ENCODE measurements at places on chromosomes 1 and 21.
A peak's percentile ranks its signal among the peaks of the same experiment; 100 is the strongest.

DNA sequence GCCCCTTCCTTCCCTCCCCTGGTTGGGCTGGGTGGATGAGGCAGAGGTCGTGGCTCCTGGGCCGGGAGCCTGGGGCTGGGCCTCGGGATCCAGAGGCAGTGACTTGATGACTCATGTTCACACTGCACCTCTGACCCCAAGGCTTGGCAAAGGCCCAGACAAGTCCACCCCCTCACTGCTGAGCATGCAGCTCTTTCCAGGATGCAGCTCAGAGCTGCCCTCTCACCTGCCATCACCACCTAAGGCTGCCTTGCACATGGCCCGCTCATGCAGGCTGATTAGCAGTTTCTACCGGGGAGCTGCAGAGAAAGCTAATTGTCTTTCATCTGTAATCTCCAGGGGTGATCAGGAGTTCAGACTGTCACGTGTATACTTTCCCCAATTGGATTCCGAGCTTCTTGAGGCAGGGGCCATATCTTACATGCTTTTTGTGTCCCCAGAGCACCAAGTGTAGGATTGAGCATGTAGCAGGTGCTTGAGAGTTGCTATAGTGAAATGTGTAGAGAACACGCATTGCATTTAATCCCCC lies 62.1 kb downstream of the LRRN2 start:
- DNase-seq = no peak

GRCh38 chr21:20856926-20857325 lies 141.3 kb upstream of the NCAM2 start:
- no peak for DNase-seq

DNA sequence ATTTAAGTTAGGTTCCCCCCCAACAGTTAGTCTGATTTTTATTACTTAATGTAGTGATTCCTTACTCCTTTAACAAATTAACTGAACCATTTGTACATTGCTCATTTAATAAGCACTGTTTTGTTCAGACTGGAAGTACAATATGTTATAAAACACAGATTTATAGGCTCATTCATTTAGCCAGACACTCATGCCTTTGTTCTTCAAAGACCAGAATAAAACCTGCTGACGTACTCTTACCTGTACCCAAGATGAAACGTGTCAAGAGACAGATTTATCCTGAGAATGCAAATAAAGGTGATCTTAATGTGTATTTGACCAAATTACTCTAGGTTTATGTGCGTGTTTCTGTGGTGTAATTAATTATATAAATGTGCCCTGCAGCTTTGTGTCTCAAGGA lies 92.8 kb downstream of the INTS7 start:
- no peak for DNase-seq

DNA sequence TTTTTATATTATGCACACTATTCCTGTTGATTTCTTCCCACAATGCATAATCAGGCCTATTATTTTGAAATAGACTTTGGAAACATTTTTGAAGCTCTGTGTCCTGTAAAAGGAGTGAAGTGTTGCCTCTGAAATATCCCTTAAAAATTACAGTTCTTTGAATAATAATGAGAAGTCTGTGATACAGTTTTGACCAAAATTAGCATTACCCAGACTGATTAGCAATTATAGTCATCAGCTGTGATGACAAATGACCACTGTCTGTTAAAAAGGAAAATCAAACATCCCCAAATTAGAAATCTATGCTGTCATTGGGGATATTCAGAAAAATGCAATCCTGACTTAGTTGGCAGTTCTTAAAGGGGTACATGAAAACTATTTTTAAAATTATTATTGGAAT lies 63.7 kb downstream of the PTGS2 start:
- DNase-seq = no peak

DNA sequence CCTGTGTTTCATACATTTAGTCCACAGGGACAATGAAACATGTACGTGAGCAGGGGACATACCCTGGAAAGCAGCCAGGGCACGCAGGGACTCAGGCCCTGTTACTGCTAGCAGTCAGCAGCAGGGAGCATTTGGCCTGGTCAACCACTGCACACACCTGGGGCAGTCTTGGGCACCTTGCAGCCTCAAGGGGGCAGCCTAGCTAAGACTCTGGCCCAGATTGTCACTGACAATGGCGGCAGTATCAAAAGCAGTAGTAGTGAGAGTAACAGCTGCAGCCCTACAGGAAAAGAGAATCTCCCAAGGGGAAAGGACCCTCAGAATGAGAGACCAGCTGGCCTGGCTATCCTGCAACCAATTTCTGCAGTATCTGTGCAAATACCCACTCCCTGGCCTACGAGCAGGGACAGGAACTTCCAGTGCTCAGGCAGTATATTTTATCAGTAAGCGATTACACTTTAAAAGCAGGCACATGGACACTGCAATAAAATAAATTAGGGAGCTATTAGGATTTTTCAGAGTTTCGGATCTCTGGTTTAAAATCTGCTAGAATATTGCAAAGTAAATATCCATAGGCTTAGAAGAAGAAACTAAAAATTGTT lies 475.6 kb downstream of the LTN1 start:
- DNase-seq = peak; percentile 50

DNA sequence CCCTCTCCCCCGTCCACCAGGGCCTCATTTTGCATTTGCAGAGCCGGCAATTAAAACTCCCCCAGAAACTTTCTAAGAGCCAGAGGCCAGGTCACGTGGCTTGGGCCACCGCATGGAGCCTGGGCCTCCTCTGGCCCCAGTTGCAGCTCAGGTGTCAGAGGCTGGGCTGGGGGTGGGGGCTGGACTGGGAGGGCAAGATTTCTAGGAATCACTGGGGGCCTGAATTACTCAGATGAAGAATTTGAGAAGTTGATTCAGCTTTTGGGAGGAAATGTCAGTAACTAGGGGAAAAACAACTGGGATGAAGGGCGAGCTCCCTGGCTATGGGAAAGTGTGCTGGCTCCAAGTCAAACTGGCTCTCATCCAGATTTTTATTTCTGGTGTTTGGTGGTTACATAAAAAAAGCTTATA lies 151.0 kb downstream of the CDC7 start:
- DNase-seq = no peak

DNA sequence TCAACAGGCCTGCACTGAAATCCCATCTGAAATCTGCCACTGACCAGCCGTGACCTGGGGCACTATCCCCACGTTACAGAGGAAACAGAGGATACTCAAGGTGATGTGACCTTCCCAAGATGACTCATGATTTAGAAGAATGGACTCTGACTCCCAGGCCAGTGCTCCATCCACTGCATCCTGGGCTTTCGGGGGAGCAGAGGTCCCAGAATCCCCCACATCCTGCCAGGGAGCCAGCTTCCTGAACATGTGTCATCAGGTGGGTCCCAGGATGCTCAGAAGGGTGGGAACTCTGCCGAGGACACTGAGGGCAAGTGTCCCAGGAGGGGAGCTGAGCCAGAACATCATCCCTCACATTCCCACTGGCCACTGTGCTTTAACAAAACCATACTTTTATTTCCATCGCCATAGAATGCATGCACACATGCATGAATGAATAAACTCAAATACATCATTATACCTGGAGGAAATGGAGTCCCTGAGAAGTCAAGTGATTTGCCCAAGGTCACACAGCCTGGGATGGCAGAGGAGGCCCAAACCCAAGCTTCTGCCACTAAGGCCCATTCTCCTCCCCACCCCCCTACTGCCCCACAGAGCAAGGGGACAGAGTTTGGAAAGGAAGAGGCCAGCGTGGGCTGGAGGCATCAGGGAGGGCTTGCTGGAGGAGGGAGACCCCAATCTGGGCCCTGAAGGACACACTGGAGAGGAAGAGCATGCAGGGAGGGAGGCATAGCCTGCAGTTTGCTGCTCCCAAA lies 189.4 kb downstream of the MATN1 start:
- DNase-seq = no peak

GRCh38 chr1:172820475-172821158 lies 161.7 kb downstream of the FASLG start:
- no peak for DNase-seq

DNA sequence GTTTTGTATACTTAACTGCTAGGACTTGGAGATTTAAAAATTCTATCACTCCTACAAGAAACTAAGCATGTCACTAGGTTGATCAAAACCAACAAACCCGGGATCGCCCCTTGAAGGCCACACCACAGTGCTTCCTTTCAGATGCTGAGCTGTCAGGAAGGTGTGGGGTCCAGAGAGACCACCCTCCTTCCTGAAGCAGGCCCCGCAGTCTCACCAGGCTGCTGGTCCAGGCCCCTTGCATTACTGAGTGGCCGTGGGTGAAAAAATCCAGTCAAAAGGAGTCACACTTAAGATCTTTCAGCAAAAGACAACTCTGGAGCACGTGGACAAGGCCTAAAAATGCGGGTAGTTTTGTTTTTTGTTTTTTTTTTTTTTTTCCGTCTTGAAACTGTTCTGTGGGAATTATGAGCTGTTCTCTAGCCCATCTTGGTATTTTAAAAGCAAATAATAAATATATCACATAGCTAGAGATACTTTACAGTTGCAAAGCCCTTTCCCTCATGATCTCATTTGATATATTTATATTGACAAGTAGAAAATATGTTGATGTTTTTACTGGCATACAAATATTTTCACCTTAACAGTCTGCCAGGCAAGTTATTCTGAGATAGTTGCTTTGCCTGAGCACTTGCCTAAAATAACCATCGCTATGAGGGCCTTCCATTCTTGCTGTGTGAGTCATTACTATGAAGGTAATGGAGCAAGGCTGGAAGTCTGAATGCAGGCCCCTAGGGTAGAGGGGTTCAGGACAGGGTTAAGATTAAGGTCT lies 73.1 kb upstream of the EDEM3 start:
- no peak for DNase-seq

DNA sequence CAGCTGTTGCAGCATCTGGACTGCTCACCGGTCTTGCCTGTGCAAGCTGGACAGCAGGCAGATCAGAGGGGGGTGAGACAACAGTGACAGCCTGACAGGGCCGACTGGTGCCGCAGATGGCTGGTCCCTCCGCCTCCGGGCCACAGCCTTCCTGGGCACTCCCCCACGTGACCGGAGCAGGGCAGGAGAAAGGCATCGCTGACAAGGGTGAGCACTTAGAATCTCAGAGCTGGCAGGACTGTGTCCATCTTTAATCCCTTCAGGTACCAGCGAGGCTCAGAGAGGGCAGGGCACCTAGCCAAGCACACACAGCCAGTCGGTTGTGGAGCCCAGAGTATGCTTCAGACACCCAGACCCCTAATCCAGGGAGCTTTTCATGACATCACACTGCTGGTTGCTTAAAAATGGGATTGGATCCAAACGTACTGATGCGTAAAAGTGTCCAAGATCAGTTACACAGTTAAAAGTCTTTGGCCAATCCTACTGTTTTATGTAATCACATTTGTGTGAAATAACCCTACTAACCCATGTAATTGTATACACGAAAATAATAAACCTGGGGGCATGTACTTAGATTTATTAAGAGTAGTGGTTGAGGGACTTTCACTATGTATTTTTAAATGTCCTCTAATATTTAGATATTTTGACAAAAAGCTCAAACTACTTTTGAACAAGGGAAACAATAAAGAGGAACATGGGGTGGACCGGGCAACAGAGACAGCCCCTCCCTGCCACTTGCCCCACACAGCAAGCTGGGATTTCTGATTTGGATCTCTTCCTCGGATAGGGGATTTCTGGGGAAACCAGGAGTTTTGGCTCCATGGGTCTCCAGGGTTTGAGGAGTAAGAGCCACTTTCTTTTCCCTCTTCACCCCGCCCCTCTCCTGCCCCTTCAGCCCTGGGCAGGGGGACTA lies 758 bp upstream of the CNTN2 start:
- DNase-seq = peak; percentile 76

- DNase-seq = peak; percentile 17
Measured at GRCh38 chr1:152189657-152190442, 30.8 kb upstream of the RPTN start.

- DNase-seq = no peak
Measured at GRCh38 chr1:41239988-41240610, 2.0 kb downstream of the SCMH1 start.

DNA sequence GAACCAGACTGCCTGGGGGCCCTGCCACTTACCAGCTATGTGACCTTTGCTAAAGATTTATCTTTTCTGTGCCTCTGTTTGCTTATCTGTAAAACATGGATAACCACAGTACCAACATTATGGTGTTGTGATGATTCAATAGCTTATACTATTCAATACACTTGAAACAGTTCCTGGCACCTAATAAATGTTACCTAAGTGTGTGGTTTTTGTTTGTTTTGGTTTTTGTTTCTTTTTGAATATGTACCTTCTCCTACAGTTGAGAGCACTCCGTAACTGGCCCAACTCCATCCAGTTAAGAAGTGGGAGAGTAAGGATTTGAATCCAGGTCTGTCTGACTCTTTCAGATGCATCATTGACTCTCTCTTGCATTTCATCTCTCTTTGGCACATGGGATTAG lies 125.8 kb upstream of the C8B start:
- DNase-seq = no peak

GRCh38 chr1:35707601-35708440 lies 10.9 kb downstream of the C1orf216 start:
- DNase-seq = no peak

DNA sequence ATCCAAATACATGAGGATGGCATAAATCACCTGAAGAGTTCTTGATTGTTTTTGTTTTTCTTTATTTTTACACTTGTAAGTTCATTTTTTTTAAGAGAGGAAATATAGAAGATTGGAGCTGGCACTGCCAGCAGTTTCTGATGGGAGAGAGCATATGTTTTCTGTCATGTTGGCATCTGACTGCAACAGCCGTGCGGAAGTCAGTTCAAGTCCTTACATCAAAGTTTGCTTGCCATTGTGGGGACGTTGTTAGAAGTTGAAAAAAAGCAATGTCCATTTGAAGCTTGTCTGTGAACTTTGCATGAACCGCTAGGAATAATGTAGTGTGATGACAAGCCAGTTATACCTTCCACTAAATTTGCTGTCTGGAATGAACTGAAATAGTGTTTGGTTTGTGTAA lies 126.5 kb upstream of the USH2A start:
- no peak for DNase-seq

DNA sequence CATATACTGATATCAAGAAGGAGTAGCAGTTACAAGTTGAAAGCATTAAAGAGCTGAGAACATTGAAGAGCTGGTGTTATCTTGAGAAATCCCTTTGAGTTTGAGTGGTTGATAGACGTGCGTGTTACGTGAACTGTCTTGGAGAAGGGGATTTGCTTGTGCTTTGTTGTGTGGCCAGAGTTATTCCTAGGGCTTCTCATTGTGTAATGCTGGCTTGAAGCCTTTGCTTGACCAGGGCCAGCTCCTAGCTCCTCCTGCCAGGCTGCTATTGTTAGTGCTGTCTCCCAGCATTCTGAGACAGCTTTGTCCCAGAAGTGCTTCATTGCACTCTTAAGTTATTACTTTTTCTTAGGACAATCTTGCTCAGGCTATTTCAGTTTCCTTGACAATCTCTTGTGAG lies 116.2 kb upstream of the KCNK2 start:
- DNase-seq = peak; percentile 3

DNA sequence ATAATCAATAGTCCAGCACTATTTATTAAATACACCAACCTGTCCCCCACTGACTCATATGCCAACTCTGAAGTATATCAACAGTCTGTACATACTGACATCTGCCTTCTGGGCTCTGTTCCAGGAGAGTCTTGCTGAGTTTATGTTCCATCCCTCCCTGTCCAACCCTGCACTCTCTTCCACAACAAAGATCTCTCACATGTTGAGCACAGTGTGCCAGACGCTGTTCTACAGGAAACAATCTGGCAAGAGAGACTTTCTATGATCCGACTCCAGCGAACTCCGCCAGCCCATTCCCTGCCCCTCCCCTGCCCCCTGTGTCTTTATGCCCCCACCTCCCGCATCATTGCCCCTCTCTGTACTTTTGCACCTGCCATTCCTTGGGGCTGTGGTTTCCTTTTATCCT lies 3.4 kb downstream of the LACTBL1 start:
- no peak for DNase-seq
